ENCODE measurements at places on chromosomes 2 and 18. TPM values are rescaled to one million over a fixed set of nuclear protein-coding genes. Genes with fewer than 3 reads are reported as not detected.

Gene CD207
- not detected for total RNA-seq

Gene BOLL
- not detected for total RNA-seq

Gene MOGAT1
- total RNA-seq: not detected

Gene SERPINB3
- total RNA-seq: not detected

Measured in bronchus fibroblast of lung (primary cell).